NCI-H2081 treated with DMSO at 0.1 percent for 48 hours (cell line): ENCODE measurements at places on chromosomes 16 and 17.

- no peak for DNase-seq
Observed at GRCh38 chr16:88116121-88116520, 164.9 kb downstream of the BANP start.

- no peak for DNase-seq
Observed at GRCh38 chr17:10290041-10290440, 82.8 kb downstream of the MYH13 start.

- no peak for DNase-seq
Observed at GRCh38 chr16:80948886-80949493, 57.7 kb downstream of the CMC2 start.

DNA sequence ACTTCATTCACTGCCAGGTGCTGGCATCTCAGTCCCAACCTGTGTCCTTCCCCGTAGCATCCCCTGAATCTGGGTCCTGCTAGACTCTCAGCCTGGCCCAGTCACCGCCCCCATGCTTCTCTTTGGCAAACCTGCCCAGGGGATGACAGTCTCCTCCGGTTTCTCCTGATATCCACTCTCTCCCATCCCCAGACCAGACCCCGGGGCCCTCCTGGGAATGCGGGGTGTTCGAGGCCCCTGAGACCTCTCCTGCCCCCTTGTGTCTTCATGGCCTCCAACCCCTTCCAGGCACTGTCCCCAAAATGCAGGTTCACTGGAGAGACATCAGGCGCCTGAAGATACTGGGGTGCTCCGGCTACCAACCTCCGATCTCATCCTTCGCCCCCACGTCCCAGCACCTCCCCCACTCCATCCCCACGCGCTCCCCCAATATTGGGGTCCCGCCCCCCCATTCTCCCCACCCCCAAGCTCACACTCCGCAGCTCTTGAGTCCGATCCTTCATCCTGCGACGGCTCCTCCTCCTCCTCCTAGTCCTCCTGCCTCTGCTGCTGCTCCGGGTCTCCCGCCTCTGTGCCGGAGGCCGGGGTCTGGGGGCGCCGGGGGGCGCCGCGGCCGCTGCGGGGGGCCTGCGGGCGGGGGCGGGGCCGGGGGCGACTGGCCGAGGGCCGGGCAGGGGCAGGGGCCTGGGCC lies 399 bp downstream of the STX1B start:
- no peak for DNase-seq

DNA sequence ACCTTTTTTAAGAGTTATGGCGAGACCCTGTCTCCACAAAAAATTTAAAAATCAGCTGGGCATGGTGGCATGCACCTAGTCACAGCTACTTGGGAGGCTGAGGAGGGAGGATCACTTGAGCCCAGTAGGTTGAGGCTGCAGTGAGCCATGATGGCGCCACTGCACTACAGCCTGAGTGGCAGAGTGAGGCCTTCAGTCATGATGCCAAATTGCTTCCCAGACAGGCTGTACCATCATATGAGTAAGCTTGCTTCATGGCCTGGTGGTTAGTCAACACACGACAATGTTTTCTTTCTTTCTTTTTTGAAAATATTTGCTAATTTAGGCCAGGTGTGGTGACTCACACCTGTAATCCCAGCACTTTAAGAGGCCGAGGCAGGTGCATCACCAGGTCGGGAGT lies 12.5 kb downstream of the NTAN1 start:
- no peak for DNase-seq

- DNase-seq = no peak
Observed at GRCh38 chr17:34624767-34625383, 45.5 kb downstream of the TMEM132E start.

- no peak for DNase-seq
Observed at GRCh38 chr17:28425206-28425605, 19.2 kb upstream of the SLC46A1 start.

DNA sequence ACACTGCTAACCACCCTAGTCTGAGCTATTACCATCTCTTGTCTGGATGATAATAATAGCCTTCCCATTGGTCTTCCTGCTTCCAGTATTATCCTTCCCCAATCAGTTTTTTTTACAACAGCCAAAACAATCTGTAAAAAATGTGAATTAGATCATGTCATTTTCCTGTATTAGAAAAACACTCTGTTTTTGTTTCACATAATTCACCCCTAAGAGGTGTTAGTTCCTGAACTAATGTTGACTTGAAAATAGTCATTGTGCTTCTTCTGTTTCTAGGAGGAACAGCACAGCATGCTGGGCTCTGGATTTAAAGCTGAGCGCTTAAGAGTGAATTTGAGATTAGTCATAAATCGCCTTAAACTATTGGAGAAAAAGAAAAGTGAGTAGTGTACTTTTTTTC lies 20.0 kb downstream of the IST1 start:
- no peak for DNase-seq

DNA sequence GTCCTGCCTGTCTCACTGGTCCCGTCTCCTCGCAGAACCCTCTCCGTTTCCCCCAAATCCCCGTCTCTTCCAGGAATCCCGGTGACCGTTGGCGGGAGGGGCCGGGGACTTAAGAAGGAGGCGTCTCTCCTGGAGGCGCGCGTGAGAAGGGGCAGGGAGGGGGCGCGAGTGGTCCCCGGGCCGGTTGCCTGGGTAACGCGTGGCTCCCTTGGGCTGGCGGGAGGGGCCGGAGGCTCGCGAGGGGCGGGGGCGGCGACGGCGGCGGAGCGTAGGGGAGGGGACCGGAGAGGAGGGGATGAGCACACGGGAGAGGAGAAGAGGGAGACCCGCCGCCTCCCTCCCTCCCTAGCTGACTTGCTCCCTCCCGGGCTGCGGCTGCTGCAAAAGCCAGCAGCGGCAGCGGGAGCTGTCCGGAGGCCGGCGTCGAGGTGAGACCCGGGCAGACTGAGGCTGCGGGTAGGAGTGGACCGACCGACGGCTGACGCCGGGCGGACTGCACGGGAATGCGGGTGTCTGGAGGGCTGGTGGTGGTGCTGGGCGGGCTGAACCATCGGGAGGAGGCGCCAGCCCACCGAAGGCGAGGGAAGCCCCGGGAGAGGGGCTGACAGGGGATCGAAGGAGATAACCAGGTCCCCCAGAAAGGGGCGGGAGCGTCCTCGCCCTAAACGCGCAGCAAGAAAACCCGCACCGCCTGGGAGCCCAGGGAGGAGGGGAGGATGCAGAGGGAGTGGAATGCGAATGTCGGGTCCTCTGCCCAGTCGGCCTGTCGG lies at the start of gene PRRT2:
Gene PRRT2, plus strand, starts transcription at position 298 of the 770 bp plus-strand sequence. CDS start 862 bp downstream, outside the sequence.
- no peak for DNase-seq

- DNase-seq = no peak
Observed at GRCh38 chr17:30449480-30449879, 27.7 kb upstream of the GOSR1 start.

DNA sequence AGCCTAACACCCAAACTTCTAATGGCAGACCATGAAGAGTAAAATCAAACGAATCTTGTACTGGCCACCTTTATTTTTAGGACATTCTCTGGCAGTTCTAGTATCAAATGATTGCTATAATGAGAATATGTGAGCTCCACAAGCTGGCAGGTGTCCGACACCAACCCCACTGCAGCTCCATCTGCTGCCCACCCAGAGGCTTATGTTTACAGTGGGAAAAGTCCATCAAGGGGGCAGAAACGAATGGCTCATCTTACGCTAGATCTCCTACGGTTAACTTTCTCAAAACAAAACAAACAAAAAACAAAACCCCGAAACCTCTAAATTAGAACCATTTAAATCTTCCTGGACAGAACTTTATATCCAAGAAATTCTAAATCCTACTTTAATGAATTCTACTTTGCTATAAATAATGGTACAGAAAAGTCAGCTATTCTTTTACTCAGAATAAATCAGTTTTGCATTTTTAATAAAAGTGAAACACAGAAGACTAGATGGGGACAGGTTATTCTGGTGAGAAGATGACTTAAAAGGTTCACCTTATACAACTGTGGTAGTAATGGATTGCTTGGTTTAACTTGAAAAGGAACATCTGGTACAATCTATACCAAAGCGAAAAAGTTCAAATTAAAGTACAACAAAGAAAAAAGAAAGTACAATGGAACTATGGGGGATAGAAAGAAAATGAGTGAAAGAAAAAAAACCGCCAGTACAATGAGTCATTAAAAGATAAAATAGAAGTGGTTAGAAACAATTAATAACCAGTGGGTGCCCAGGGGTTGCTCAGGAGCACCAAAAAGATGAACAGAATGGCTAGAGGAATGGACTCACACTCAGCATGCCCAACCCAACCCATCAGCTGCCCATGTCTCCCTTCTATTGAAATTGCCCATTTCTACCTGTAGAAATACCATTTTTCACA lies 40.2 kb downstream of the GRB2 start:
- DNase-seq = no peak

- no peak for DNase-seq
Observed at GRCh38 chr16:17828012-17828411, 357.3 kb upstream of the XYLT1 start.

DNA sequence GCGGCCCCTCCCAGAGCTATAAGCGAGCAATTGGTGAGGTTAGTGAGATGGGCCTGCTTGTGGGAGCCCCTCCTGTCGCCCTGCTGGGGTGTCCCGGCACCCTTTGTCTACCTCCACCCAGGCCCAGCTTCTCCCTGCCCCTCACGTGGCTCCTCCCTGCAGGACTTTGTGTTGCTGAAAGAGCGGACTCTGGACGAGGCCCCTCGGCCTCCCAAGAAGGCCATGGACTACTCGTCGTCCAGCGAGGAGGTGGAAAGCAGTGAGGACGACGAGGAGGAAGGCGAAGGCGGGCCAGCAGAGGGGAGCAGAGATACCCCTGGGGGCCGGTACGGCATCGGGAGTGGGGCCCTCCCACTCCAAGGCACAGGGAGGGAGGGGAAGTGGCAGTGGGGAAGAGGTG lies 6.1 kb upstream of the C17orf107 start:
- no peak for DNase-seq

GRCh38 chr16:71230122-71230845 lies at the start of gene HYDIN:
Gene HYDIN, minus strand, starts transcription at chr16:71230722. Its CDS starts 43,827 bp downstream, at chr16:71186895.
- DNase-seq = peak; percentile 16

GRCh38 chr17:80957461-80957941 lies 34.1 kb upstream of the CHMP6 start:
- no peak for DNase-seq

DNA sequence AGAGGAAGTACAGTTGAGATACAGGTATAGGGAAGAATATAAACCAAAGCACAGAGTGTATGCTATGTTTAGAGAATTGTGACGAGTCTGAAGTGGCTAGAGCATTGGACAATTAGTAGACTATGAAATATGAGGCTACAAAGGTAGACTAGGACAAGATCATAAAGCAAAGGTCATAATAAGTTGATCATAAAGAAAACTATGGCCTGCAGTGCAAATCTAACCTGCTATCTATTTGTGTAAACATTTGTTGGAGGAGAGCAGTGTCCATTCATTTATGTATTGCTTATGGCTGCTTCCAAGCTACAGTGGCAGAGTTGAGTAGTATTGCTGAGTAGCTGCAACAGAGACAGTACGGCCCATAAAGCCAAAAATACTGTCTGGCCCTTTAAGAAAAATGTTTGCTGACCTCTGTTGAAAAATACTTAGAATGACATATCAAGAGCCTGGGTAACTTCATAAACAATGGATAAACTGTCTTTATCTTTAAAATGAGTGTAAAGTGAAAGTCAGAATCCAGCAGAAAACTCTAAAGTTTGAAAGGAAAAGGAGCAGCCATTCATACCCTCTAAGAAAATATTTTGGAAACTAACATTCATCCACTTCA lies 14.5 kb upstream of the OR1E2 start:
- no peak for DNase-seq

DNA sequence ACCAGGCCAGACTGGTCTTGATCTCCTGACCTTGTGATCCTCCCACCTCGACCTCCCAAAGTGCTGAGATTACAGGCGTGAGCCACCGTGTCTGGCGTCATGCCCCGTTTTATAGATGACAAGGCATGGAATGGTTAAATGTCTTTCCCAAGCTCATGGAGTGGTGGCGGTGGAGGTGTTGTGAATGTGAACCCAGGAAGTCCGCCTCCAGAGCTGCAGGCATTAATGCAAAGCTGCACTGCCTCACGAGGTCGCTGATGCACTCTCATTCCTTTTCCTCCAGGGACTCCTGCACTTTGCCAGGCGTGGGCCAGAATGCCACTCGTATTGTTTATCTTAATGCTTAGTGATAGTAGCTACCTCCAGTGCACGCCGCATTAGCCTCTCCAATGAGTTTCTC lies 149.6 kb downstream of the WWOX start:
- no peak for DNase-seq

DNA sequence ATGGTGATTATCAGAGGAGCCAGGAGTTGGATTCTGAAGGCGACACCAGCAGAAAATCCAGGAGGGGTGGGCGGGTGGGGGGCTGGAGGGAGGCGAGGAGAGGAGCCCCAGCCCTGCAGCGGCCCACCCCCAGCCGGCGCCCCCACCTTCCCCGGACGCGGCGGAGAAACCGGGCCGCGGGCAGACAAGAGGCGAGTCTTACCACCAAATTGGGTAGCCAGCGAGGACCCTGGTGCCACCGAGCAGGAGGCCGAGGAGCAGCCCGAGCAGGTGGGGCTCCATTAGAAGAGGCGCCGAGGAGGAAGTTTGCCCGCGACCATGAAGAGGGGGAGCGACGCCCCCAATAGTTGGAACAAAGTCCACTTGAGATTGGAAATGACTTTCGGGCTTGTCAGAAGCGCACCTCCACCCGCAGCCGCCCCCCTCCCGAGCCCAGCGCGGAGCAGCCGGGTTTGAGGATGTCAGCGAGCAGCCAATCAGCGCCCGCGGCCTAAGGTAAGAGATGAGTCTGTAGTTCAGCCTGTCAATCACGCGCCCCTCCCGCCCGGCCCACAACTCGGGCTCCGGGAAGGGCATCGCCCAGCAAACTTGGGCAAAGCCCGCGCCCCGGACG lies at the start of gene WNT3:
Gene WNT3, minus strand, starts transcription at position 377 of the 613 bp plus-strand sequence. Its CDS starts 95 bp downstream, at position 282.
- DNase-seq = no peak
